NCI-H1048 (cell line): ENCODE measurements at places on chromosomes 7 and 10.

DNA sequence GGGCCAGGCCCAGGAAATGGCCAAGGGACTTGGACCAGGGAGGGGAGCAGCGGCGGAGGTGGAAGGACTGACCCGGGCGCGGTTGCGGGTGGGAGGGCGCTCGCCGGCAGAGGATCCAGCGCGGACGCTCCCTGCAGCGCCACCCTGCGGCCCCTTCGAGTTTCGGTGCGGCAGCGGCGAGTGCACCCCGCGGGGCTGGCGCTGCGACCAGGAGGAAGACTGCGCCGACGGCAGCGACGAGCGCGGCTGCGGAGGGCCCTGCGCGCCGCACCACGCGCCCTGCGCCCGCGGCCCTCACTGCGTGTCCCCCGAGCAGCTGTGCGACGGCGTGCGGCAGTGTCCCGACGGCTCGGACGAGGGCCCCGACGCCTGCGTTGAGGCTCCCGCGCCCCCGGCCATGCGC, 16.8 kb upstream of the ZNF467 start:
- no peak for DNase-seq

- no peak for DNase-seq
Observed at GRCh38 chr7:38694326-38694725, 63.2 kb upstream of the AMPH start.

- DNase-seq, result no peak
Observed at GRCh38 chr10:12902135-12902572, 99.4 kb downstream of the CCDC3 start.

- no peak for DNase-seq
Observed at GRCh38 chr7:34061149-34061548, 155.8 kb downstream of the BMPER start.

GRCh38 chr10:89413398-89413912, 913 bp upstream of the IFIT5 start:
- DNase-seq, result no peak

DNA sequence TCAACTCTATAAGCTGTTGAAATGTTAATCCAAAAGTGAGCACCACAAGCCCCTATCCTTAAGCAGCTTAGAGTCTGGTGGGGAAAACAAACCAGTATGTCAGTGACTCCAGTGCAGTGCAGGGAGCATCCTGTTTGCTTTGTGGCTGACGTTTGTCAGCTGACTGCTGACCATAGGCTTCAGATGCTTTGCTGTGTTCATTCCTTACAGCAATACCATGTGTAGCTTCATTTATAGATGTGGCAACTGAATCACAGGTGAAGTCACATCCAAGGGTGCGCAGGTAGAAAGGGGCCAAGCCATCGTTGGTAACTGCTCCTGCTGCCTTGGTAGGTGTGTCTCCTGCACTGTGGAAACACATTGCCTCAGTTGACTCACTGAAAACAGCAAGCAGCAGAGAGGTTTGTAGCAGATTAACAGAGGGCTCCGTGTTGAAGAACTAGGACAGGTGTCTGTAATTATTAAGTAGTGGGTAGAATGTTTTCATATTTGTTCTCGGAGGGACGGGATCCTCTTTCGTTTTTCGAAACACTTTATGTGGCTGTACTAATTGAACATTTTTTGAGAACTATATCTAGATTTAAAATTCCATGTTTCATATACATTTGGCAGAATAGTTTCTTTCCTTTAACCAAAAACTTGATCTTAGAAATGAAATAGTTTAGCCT, 2.0 kb downstream of the INSIG1 start:
- DNase-seq, result no peak

GRCh38 chr10:2839081-2839725, 228.1 kb upstream of the PFKP start:
- DNase-seq, result no peak

DNA sequence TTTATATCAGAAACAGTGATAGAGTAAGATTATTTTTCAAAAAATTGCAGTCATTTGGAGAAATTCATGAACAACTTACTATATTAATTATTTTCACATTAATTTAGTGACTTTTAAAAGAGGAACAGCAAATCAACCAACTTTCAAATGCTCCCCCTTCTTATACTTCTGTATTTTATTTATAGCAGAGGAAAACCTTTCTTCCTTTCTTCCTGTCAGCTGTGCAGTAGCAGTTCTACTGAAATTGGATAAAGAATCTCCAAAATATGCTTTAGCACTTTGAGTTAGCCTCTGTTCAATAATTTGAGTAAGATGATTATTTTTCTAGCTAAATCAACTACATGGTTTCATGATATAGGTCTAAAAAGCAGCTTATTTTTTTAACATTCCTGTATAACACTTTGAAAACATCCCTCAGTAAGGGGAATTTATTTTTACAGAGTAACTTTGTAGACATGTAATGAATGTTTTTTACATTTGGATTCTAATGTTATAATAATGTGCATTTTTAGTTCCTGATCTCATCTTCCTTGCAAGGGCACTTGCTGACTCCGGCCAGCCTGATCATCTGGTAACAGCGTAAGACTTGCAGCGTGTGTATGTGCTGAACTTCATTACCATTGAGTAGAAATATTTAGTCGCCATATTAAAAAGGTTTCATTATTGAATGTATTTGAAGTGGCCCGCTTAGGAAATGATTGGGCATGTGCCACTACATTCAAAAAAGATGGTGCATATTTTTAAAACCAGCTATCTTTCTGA, 158.3 kb upstream of the HDAC9 start:
- no peak for DNase-seq

- no peak for DNase-seq
Observed at GRCh38 chr7:46288010-46288409, 366.9 kb upstream of the IGFBP3 start.

GRCh38 chr10:30215623-30216022, 133.5 kb downstream of the MTPAP start:
- DNase-seq, result no peak

- no peak for DNase-seq
Observed at GRCh38 chr7:16688249-16688648, 42.3 kb downstream of the BZW2 start.
